Vagina (tissue), 2 donors: ENCODE measurements at places on chromosomes 11 and 22.

- DNase-seq: no peak
Measured at GRCh38 chr22:27317096-27317495, 484.5 kb downstream of the MN1 start.

DNA sequence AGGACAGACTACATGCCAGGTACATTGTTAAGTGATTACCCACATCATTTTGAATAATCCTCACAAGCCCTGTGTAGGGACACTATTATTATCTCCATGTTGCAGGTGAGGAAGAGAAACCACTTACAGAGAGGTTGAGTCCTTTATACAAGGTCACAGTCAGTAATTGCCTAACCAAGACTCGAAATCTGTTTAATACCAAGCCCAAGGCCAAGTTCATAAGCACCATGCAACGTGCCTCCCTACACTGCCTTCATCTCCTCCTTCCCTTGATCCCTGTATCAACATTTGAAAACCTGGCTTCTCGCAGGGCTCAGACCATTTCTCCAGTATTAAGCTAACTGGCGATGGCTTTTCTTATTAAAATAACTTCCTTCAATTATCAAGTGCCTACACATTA is 41.7 kb upstream of the SEZ6L start:
- no peak for DNase-seq

GRCh38 chr11:11963842-11964773 is 44.3 kb downstream of the DKK3 start:
- DNase-seq: no peak

GRCh38 chr11:26418386-26418912 is 86.5 kb downstream of the ANO3 start:
- DNase-seq: no peak

GRCh38 chr11:119800171-119800570 is 71.2 kb upstream of the NECTIN1 start:
- no peak for DNase-seq

DNA sequence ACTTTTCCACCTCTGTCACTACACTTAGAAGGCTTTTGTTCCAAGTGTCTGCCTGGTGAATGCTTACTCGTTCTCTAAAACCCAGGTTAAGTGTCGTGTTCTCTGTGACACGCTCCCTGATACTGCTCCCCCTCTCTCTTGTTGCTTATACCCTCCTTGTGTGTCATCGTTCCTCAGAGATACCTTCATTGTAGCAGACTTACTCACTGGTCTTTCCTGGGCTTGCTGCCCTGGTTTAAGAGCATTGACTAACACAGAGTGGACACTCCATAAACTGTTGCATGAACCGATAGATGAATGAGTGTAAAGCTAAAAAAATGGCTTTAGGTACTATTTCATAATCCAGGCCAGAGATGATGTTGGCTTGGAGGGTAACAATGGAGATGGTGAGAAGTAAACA is 171.3 kb downstream of the GRIK4 start:
- DNase-seq: no peak

GRCh38 chr11:64141081-64141783 is 24.7 kb downstream of the MACROD1 start:
- DNase-seq: no peak

GRCh38 chr11:40467771-40468170 is 991.7 kb downstream of the LRRC4C start:
- DNase-seq: no peak

GRCh38 chr22:38398609-38399461 is 56.2 kb downstream of the KCNJ4 start:
- DNase-seq: no peak

DNA sequence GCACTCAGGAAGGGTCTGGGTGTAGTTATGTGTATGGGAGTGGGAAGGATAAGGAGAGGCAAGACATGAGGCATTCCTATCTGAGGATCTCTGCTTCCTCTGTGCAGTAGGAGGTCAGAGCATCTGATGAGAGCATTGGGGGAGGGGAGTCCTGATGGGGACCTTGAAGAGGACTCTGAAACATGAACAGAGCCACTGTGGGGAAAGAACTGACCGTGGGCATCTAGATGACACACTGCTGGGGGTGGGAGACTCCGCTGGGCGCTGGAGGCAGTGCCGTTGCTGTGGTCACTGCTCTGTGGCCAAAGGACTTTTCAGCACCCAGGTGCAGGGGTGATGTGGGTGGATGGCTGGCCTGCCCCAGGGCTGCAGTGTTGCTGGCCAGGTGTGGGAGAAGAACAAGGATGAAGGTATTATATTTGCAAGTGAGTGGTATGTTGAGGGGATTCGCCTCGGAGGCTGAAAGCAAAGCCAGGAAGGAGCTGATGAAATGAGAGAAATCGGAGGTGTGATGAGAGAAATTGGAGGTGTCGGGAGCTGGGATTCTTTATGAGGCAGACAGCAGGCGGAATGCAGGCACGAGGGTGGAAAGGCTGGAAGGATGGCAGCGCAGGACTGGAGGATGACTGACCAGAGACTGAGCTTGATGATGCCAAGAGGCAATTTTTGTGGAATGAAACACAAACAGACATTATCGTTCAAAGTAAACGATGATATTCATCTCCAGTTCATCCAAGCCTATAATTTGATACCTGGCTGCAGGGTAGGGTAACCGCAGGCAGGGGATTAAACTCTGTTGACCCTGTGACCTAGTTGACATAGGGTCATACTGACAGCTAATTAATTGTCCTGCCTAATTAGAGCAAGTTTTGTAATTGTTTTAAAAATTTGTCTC is 19.4 kb upstream of the TMPRSS4 start:
- DNase-seq: peak; percentile 67

DNA sequence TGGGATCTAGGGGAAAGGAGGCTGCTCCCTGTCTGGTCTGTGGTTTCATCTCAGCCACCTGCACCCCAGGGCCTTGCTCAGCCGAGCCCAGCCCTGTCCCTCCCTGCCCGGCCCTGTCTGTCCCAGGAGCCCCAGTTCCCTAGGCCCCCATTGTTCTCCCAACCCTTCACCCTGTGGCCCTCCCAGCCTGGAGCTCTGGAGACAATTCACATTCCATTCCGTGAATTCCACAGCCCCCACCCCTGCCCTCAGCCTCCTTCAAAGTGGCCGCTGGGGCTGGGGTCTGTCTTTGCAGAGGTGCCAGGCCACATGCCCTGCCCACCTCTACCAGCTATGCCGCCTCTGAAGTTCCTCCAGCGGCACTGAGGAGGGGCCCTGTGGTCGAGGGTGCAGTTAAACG is 77.9 kb upstream of the WNT11 start:
- DNase-seq: no peak

DNA sequence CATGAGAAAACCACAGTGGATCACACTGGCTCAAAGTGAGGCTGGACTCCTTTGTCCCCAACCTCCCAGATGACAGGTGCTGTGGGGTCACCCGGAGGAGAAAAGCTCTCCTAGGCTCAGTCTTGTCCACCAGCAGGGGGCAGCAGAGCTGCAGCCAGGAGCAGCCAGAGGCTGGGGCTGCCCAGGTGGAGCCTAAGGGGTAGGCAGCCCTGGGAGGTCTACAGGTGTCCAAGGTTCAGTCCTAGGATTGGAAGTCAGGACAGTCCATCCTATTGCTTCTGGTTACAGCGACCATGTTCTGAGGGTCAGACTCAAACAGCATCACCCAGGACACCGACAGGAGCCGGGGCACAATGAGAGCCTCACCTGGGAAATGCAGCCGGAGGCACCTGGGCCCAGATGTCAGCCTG is 77.6 kb upstream of the IGLL5 start:
- DNase-seq: no peak
